ENCODE measurements at places on chromosomes 2 and 18.

DNA sequence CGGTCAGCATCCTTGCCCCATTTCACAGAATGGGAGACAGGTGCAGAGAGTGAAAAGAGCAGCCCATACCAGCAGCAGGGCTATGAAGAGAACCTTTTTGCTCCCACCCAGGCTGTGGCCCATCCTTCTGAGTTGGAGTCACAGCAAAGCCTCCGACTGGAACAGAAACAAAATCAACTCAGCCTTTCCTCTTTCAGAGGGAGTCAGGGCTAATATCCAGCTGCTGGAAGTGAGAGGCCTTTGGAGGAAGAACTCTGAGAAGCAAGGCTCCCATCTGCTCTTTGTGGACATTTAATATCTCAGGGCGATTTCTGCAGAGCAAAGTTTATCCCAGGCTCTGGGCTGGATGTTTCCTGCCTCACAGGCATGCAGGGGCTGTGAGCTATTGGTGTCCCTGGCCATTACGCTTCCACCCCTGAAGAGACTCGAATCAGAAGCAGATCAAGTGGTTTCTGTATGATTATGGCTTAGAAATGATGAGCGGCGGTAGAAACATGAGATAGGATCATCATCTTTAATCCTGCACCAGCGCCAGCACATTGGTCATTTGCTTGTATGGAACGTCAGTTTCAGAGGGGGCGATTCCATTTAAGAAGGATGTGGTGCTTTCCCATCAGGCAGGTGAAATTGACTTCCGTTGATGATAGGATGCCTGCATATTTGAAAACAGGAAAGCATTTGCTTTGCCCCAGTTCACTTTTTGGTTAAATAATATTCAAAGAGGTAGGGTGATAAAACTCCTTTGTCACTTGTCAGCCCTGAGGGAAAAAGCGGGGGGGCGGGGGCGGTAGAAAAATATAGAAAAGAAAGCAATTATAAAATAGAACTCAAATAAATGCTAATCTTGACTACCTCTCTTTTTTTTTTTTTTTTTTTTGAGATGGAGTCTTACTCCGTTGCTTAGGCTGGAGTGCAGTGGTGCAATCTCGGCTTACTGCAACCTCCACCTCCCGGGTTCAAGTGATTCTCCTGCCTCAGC lies 152.4 kb downstream of the LRRC30 start:
- DNase-seq = no peak

GRCh38 chr2:239276851-239277250 lies 124.0 kb downstream of the HDAC4 start:
- no peak for DNase-seq

DNA sequence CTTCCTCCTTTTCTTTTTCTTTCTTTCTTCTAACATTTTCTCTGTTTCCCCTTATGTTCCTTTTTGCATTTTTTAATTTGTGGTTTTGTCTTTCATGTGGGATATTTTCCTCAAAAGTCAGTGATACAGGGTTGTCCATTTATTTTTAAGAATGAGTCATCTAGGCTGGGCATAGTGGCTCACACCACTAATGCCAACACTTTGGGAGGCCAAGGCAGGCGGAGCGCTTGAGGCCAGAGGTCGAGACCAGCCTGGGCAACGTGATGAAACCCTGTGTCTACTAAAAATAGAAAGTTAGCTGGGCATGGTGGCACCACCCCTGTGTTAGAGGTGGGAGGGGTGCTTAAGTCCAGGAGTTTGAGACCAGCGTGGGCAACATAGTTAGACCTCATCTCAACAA lies 35.8 kb downstream of the KATNAL2 start:
- DNase-seq = no peak

- no peak for DNase-seq
Observed at GRCh38 chr18:76654577-76654976, 159.5 kb upstream of the ZNF516 start.

DNA sequence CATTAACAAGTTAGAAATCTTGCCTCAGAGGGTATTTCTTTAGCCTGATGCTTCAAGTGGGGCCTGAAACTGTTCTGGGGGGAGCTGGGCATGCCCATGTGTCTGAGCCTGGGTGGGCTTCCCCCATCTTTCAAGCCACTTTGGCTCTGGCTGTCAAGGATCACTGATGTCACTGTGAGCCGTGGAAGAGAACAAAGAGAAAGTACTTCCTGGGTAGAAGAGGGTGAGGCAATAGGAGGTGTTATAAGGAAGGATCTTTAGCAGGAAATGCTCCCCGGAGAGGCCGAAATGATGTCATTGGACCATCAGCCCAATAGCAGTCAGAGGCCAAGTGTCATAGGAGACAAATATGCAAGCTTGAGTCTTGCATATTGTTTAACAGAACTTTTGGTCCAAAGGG lies 228.4 kb upstream of the MEX3C start:
- no peak for DNase-seq

DNA sequence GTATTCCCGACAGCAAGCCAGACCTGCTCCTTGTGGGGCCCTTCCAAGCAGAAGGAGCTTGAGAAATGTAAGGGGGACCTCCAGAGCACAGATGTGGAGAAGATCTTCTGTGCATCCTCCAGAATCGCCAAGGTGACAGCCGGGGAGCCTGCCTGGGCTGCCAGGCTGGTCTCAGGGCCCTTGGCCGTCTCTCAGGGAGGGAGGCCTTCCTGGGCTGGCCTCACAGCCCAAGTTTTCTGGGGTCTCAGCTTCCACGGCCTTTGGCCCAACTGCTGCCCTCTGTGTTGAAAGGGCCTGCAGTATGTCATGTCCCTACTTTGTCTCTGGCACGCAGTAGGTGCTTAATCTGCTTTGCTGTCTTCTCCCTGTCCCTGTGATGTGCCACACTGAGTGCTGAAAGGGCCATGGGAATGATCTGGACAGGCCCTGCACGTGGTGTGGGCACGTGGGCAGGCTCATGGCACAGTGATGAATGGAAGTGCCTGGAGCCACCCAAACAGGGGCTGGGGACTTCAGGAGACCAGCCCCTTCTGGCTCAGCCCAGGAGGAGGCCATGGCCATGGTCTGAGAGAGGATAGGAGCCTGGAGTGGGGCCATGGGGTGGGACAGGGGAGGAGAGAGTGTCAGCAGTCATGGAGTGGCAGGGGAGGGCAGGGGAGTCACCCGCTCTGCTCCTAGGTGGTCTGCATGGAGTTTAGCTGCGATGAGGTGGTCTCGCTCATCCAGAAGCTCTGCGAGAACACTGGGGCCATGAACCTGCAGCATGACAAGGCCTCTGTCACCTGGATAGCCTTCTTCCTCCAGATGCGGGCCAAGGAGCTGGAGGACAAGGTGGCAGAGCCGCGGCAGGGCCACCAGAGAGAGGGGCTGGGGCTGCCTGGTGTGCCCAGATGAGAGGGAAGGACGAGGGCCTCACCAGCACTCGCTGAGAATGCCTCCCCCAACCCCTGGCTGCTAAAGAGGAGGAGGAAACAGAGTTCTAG lies 35.4 kb downstream of the HJURP start:
- no peak for DNase-seq

GRCh38 chr2:151399981-151400380 lies 9.7 kb upstream of the RIF1 start:
- DNase-seq = no peak

- DNase-seq = no peak
Observed at GRCh38 chr18:23487738-23488570, 15.4 kb upstream of the RMC1 start.

- DNase-seq = no peak
Observed at GRCh38 chr2:83470928-83471327, 988.2 kb downstream of the SUCLG1 start.

DNA sequence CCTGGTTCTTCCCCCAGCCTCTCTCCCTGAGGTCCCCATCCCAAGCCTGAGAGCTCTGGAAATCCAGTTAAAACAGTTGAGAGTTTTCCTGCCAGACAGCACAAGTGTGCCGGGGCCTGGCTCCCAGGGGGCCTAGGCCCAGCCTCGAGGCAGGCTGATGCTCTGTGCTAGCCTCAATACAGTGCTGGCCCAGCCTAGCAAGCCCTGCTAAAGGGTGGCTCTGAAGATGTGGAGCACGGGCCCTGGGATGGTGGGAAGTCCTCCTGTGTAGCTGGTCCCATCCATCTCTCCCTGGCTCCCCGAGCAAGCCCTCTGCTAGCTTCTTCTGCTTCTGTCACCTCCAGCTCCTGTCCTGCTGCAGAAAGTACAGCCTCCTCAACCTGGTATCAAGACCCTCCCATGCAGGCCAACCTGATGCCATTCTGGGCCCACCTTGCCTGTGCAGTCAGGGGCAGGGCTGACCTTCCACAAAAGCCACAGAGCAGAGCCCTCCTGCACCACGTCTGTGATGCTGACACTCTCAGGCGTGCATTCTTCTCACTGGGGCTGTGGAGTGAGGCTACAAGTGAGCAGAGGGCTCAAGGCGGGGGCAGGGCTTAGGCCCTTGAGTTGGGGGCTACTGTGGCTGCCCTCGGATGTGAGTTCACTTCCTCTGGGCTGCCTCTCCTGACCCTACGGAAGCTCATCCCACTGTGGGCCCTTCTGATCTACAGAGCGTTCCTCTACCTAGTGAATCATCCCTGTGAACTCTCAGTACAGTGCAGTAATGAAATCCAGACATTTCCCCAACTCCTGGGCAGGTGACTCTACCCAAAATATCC lies 60.1 kb upstream of the LAPTM4A start:
- no peak for DNase-seq

DNA sequence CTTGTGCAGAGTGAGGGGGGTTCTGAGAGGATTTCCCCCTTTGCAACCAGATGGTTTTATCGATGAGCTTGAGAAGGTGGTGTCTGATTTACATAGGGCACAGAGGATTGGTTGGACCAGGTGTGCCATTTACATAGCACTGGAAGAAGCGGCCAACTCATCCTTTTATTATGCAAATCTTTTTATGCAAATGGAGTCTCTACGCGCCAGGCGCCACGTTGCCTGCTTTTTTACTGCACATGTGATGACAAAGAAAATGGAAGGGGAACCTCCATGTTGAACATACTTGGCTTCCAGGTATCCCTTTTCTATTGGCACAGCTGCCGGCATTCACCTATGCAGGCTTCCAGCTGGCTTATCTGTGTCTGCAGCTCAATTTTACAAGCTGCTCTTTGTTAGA lies 18.4 kb upstream of the TXNL4A start:
- DNase-seq = no peak
